Memory B cell (primary cell): ENCODE measurements at places on chromosomes 7 and 10.

GRCh38 chr10:25890995-25891394, 43.0 kb upstream of the MYO3A start:
- no peak for DNase-seq

- DNase-seq: no peak
These were observed 210.9 kb downstream of the CREB5 start for GRCh38 chr7:28623105-28623730.

- DNase-seq: no peak
These were observed 7.9 kb downstream of the CALML3 start for GRCh38 chr10:5532618-5533097.

- DNase-seq: no peak
These were observed 103.9 kb downstream of the CFAP58 start for GRCh38 chr10:104457543-104457828.

GRCh38 chr10:125659071-125659470, 23.9 kb downstream of the TEX36 start:
- DNase-seq: no peak

GRCh38 chr7:18347170-18347569, 148.4 kb upstream of the HDAC9 start:
- no peak for DNase-seq

GRCh38 chr7:107846324-107846723, 43.3 kb upstream of the SLC26A3 start:
- no peak for DNase-seq

GRCh38 chr10:53088961-53089360, 316.4 kb upstream of the MBL2 start:
- no peak for DNase-seq

DNA sequence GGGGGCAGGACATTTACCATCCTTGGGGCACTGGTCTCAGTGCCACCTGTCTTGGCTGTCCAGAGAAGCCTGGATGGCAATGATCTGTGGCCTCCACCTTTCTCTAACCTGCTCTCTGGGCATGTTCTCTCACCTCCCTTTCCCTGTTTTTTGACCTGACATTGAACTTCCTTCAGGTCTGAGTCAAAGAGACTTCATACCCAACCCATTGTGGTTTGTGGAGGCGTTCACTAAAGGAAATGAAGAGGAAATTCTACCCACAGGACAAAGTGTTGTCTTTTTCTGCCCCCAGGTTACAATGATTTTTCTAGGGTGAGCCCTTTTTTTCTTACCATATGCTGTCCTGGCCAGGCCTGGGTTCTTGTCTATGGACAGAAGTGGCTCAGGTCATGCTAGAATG, 76.6 kb downstream of the CYP26A1 start:
- DNase-seq: no peak

GRCh38 chr7:12633582-12633981, 53.9 kb upstream of the ARL4A start:
- DNase-seq: no peak

- peak; percentile 23 for DNase-seq
These were observed 232.2 kb downstream of the DNAJB6 start for GRCh38 chr7:157568770-157569584.

DNA sequence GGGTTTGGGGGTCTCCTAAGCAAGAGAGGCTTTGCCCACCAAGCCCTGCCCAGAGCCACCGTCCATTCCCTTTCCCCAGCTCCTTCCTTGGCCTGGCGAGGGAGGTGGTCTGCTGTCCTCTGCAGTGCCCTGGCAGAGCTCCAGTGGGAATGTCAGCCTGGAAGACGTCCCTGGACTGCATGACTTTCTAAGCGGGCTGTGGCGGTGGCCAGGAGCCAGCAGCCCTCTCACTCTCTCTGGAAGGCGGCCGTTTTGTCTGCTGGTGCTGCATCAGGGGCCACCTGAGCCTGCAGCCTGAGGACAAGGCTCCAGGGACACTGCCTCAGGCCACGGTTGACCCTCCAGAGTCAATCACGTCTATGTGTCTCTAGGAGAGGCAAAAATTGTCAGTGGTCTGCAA, 271.0 kb downstream of the SKAP2 start:
- DNase-seq: no peak

DNA sequence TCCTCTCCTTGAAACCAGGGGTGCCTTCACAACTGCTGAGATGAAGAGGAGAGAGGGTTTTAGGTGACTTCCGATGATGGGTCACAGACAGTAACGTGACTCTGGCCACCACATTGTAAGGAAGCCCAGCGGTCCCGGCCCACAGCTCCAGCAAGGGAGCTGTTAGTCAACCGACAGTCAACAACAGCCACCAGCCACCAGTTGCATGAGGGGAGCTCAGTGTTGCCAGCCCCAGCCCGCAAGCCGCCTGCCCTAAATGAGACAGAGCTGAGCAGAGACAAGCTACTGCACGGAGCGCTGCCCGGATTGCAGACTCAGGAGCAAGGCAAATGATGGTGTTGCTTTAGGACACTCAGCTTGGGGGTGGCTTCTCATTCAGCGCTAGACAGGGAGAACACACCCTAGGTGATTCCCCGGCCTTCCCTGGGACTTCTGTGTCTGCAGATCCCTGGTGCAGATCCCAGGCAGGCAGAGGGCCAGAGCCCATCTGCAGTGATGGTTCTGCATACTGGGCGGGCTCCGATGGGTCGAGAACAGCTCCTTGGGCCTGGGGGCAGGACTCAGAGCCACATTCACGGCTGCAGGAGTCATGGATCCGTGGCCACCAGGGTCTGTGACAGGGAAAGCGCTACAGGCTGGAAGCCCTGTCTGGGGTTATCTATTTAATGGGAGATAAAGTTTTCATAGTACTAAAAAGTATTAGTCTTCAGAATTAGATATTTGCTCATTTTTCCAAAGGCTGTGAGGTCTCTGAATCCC, 14.3 kb upstream of the RET start:
- DNase-seq: no peak

DNA sequence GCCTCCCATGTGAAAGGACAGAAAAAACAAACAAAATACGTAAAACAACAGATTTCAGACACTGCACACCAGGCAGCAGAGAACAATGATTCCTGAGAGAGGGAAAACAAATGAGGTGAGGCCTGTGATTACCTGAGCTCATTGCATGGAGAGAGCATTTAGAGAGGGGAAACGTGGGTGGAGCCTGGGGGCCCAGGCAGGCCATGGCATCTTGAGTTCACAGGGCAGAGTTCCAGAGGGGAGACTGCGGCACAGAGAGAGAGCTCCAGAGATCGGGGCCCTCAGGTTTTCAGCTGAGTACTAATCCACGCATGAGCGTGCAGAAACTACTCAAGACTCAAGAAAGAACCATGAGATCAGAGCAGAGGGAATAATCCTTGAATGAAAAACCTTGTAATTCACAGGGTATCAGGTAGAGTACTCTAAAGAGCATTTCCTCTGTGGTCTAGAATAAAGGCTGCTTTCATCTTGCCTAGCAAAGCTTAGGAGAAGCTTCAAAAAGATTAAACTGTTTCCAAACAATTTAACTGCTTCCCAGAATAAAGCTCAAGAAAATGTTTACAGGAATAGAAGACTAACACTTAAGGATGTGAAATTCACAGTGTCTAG, 46.6 kb upstream of the ARHGAP12 start:
- no peak for DNase-seq

GRCh38 chr10:127349737-127350136, 153.3 kb upstream of the INSYN2A start:
- DNase-seq: no peak
